ENCODE measurements at places on chromosomes 1 and 21.

DNA sequence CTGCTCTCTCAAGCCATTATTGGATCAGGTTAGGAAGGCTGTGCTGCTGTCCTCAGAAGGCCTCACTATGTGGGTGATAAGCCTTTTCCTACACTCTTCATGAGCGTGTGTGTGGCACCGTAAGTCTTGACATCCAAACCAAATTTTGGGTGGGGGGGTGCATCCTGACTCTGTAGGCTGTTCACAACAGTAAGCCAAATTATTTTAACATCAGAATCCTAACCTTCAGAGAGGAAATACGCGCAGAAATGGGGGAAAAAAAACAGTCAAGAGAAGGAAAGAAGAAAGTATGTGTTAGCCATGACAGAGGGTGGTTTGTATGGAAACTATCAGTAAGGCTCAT lies 21.0 kb downstream of the STPG1 start:
- DNase-seq: no peak

DNA sequence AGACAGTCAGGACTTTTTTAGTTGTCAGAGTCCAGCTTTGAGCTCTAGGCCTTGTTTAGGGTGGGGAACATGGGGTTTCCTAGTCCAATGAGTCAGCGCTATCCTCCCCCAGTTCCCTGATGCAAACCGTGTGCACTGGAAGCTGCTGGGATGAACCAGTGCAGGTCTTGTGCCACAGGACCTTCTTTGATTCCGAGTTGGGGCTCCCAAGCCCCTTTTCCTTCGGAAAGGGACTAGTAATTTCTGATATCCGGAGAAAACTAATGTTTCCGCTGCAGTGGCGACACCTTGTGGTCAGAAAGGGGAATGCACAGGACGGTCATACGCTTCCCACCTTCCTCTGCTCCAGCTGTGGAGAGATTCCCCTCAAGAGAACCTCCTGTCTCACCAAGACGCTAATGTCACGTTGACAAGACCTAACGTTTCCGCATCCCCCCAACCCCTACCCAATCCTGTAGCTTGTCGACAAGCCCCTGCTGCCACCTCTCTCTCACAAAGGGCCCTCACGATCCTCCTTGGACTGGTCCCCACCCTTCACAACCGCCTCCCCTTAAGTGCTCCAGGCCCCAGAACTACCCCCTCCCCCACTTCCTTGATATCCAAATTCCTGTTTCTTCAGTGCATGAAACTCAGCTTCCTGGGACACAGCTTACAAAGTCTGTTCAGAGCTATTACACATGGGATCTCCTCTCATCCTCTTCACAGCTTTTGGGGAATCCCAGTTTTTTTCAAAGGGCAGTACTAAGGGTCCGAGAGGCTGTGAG lies 30.9 kb downstream of the GPA33 start:
- peak; percentile 66 for DNase-seq

- DNase-seq: no peak
These were observed 58.8 kb downstream of the TOMM20 start for GRCh38 chr1:235069577-235070563.

DNA sequence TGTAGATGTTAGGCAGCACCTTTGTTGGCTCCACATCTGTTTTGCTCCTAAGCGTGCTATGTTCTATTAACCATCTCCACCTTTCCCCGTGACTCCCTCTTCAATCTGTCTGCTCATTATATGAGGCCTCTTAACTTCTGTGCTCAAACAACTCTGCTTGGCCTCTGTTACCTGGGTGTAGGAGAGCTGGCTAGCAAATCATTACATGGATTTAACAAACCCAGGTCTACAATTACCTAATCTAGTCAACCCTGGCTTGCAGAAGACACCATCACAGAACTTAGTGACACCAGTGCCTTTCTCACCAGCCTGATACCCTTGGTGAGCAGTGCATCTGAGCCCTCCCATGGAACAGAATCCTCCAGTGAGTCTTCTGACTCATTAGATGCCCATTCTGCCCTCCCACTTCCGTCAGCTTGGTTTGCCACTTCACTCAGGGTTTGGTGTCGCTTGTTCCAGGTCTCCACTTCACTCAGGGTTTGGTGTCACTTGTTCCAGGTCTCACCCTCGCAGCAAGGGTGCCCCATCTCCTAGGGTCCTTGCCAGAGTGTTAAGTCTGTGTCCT lies 92.0 kb upstream of the KIF26B start:
- no peak for DNase-seq

GRCh38 chr21:16279731-16280581 lies 550.2 kb downstream of the USP25 start:
- no peak for DNase-seq

- no peak for DNase-seq
These were observed 12.1 kb downstream of the EPHA10 start for GRCh38 chr1:37752583-37753471.

GRCh38 chr1:28282426-28283407 lies 23.4 kb downstream of the SESN2 start:
- DNase-seq: no peak

DNA sequence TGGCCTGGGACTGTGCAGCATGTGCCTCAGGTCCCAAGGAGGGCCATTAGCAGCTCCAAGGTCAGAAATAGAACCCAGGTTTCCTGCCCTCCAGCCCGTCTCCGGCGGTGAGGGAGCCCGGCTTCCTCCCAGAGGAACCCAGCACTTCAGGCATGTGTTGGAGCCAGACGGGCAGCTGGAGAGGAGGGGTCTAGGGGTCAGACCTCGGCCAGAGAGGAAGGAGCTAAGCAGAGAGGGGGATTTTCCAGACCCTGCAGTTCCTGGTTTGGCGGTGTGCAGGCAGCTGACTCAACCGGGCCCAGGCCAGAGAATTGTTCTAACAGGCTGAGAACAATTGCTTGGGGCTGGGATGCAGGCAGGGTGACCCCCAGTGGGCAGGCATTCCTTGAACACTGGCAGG lies 37.1 kb downstream of the HSPG2 start:
- no peak for DNase-seq

GRCh38 chr1:159247266-159247665 lies 42.6 kb downstream of the ACKR1 start:
- DNase-seq: no peak

- no peak for DNase-seq
These were observed 339.7 kb downstream of the USP25 start for GRCh38 chr21:16069178-16070112.

GRCh38 chr1:5617179-5617520 lies 375.1 kb downstream of the NPHP4 start:
- no peak for DNase-seq

DNA sequence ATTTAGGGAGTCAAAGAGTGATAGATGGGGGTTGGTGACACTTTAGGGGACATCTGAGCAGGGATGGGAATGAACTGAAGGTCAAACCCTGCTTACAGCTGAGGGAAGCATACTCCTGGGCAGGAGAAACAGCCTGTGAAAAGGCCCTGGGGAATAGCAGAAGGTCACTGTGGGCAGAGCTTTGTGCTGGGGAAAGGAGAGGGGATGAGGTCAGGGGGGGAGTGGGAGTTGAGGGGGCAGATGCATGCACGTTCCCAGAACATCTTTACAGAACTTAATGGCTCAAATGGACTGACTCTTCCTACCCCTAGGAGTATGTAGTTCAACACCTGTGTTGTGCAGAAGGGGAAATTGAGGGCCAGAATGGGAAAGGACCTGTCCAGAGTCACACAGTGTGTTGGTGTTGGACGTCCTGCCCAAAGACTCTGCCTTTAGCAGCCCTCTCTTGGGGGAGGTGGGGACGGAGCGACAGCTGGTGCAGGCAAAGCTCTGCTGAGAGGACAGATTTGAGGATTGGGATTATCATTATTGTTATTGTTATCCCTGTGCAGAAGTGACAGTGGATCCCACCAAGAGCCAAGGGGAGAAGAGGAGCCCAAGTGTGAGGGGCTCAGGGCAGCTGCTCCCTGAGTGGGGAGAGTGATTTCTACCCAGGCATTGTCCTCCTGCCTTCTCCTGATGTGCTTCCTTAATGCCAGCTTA lies 116.5 kb downstream of the PTPRU start:
- no peak for DNase-seq

DNA sequence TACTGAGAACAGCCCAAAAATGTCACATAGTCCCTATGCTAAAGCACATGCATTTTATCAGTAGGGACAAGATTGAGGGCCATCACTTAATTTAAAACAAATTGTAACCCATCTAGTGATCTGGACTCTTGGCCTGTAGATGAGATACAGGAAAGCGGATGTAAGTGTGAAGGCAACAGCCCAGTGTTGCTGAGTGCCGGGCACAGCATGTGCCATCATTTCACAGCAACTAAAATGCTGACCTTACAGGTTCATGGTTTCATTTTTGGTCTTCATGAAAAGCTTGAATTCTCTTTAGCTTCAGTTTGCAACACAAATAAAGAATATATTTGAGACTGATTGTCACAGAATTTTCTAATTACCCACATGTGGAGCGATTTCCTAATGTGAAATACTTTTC lies 5.8 kb downstream of the COG2 start:
- no peak for DNase-seq

DNA sequence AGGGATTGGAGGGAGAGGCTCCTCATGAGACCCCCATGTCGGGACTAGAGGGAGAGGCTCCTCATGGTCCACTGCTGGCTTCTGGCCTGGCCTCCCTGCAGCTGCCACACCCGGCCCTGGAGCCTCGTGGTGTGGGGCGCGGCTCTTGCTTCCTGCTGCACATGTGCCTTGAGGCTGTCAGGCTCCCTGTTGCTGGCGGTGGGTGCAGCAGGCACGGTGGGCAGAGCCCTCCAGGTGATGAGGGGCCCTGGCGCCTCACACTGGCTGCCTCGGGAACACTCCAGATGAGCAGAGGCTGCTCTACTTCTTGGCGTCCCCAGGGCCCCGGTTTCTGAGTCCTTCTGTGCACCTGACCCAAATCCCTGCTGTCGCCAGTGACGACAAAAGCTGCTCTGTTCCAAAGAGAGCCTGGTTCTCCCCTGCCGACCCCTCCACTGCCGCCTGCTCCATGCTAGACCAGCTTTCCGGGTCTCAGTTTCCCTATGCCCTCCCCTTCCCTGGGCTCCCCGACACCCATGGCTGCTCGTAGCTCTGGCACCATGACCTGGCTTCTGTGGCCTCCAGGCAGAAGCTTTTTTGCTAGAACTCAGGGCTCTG lies 9.7 kb upstream of the ATAD3B start:
- no peak for DNase-seq

- no peak for DNase-seq
These were observed 207.7 kb downstream of the PTPRC start for GRCh38 chr1:198846556-198846955.

GRCh38 chr21:27743971-27744564 lies 777.2 kb upstream of the ADAMTS5 start:
- no peak for DNase-seq

- no peak for DNase-seq
These were observed 39.9 kb downstream of the INKA2 start for GRCh38 chr1:111699268-111699667.

GRCh38 chr1:200053646-200054045 lies 26.1 kb downstream of the NR5A2 start:
- no peak for DNase-seq

GRCh38 chr21:33850985-33851384 lies 64.6 kb downstream of the ATP5PO start:
- DNase-seq: no peak

DNA sequence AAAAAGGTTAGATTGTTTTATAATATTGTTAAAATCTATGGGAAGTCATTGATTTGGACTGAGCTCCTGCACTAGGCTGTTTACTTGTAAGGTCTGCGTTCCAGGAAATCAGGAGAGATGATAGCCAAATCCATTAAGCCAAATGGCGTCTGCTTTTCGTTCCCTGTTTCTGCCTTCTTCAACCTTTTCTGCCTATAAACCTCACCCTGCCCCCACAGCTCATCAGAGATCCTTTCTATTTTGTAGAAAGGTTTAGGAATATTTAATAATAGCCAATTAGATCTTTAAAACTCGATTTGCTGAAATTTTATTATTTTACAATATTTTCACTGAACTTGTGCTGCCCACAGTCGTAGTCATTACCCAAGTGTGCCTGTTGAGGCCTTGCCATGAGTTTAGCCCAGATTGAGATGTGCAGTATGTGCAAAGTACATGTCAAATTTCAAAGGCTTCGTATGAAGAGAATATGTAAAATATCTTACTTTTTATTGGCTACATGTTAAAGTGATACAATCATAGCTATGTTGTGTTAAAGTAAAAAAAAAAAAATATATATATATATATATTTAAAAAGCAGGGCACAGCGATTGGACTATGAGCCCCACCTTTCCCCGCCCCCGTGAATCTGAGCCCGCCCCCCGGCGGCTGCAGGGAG lies 444 bp upstream of the IARS2 start:
- DNase-seq: no peak

GRCh38 chr1:91885213-91885715 lies 687 bp downstream of the TGFBR3 start:
- DNase-seq: no peak

DNA sequence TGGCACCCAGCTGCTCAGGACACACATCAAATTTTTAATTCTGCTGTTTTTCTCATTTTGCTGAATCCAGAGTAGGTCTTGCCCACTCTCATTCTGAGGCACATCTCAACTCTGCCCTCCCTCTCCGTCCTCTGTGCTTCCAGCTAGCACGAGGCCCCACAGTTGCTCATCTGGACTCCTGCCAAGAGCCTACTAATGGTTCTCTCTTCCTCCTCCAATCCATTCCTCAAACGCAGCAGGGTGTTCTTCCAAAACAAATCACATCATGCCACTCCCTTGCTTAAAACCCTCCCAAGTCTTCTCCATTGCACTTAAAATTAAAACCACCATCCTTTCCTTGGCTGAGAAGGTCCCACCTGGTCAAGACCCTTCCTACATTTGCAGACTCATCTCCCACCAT lies 49.8 kb upstream of the SCAF4 start:
- no peak for DNase-seq

- no peak for DNase-seq
These were observed 149.6 kb downstream of the CYYR1 start for GRCh38 chr21:26423511-26423910.

GRCh38 chr1:32372149-32372756 lies 9.9 kb downstream of the TSSK3 start:
- peak; percentile 77 for DNase-seq

- DNase-seq: no peak
These were observed 32.4 kb upstream of the MGST3 start for GRCh38 chr1:165598676-165599059.

GRCh38 chr1:13662493-13662892 lies 37.5 kb upstream of the PRDM2 start:
- DNase-seq: no peak

DNA sequence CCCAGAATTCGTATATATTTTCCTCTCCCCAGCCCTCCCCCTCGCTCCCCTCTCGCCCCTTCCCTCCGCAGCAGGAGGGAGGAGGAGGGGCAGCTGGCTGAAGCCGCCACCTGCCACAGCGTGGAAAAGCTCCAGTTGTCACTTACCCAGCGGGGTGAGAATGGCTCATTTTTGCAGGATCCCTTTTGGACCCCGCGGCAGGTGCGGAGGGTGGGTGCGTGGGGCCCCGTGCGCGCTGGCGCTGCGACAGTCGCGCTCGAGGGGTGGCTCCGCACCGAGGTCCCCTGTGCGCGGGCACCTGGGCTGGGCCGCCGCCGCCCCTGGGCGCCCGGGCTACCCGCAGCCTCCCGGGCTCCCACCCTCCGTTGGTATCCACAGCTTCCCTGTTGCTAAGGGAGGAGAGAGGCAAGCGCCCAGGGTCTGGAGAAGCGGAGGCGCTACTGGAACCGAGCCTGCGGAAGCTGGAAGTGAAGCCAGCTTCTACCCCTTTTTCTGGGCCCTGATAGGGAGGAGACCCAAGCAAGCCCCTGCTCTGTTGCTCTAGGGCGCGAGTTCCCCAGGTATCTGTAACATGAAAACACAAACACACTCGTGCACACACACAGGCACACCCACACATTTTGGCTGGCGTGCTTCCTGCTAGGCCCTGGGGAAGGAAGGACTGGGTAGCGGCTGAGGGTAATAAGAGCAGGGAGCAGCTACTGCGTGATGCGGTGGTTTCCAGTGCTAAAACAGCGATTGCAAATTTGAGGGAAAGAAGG lies at the start of gene ERICH3:
Gene ERICH3, minus strand, starts transcription at position 442 of the 761 bp plus-strand sequence. Its CDS starts 273 bp downstream, at position 169.
- no peak for DNase-seq

All from CD4-positive, alpha-beta T cell treated with Interleukin-15 for 4 hours (primary cell).